ENCODE measurements at places on chromosomes 6 and 20.

- DNase-seq: no peak
Observed at GRCh38 chr6:158414851-158415262, 102.6 kb downstream of the TULP4 start.

GRCh38 chr6:32214126-32214525 lies 9.7 kb downstream of the NOTCH4 start:
- DNase-seq: no peak

DNA sequence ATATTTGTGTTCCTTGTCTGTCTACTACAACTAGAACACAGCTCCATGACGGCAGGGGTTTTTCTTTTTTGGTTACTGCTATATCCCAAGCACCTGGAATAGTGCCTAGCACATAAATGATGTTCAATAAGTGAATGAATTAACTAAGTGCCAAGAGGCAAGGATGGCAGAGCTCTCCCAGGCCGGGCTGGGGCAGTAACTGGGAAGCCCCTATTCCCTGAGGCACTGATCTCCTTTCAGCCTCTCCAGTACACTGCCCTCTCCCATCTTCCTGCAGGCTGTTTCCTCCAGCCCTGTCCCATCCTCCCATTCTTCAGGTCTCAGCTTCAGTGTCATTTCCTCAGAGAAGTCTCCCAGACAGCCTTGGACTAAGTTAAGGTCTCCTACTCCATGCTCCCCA lies 29.0 kb upstream of the SPDEF start:
- no peak for DNase-seq

- DNase-seq: no peak
Observed at GRCh38 chr20:12276011-12276673, 358.4 kb downstream of the BTBD3 start.

GRCh38 chr6:149717255-149717587 lies 680 bp downstream of the LATS1 start:
- no peak for DNase-seq

DNA sequence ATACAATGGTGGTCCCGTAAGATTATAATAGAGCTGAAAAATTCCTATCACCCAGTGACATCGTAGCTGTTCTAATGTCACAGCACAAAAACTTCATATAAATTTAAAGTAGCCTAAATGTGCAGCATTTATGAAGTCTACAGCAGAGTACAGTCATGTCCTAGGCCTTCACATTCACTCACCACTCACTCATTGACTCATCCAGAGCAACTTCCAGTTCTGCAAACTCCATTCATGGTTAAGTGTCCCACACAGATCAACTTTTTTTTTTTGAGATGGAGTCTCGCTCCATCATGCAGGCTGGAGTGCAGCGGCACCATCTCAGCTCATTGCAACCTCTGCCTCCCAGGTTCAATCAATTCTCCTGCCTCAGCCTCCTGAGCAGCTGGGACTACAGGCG lies 20.9 kb upstream of the KCNG1 start:
- no peak for DNase-seq

GRCh38 chr20:15918631-15919030 lies 654.6 kb downstream of the KIF16B start:
- DNase-seq: no peak

- DNase-seq: no peak
Observed at GRCh38 chr6:169339731-169340309, 86.2 kb upstream of the THBS2 start.

- DNase-seq: no peak
Observed at GRCh38 chr6:130313206-130313605, 52.6 kb upstream of the TMEM200A start.

DNA sequence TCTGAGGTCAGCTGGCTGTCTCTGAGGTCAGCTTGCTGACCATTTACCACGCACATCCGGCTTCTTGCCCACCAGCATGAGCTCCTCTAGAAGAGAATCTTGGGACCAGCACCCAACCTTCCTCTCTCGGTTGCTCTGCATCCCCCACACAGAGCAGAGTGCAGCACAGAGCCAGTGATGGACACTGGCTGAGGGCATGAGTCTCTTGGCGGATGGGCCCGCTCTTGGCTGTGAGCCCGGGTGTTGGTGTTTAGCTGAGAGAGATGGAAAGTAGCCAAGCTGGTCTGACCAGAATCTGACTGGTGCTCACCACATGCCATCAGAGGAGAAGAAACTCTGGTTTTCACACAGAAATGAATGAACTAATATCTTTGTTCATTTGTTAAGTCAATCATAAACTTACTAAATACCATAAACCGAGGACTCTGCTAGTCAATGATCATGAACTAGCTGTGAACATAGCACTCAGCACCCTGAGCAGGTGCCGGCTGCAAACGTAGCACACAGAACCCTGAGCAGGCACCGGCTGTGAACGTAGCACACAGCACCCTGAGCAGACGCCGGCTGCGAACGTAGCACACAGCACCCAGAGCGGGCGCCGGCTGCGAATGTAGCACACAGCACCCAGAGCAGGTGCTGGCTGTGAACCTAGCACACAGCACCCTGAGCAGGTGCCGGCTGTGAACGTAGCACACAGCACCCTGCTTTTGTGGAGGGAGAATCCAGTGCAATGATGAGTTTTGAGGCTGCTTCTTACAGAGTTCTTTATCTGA lies 10.4 kb upstream of the THBS2 start:
- DNase-seq: no peak

DNA sequence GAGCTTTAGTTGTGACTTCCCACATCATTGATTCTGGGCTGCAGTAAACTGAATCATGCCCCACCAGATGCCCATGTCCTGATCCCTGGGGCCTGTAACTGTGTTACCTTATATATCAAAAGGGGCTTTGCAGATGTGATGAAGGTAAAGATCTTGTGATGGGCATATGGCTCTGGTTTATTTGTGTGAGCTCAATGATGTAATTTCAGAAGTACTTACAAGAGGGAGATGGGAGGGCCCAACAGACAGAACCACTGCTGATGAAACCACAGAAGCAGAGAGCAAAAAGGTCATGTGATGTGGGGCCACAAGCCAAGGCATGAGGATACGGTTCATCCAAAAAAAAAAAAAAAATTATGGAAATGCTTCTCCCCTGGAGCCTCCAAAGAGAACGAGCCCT lies 118.7 kb downstream of the TOX2 start:
- no peak for DNase-seq

GRCh38 chr6:165848086-165848426 lies 185.0 kb upstream of the PDE10A start:
- DNase-seq: no peak

All from activated T-cell treated with anti-CD3 and anti-CD28 coated beads, Interleukin-2, amount 50 U/mL, for 48 hours (primary cell).